ENCODE measurements at places on chromosomes 13 and 19.
A peak's percentile ranks its signal among the peaks of the same experiment; 100 is the strongest.

DNA sequence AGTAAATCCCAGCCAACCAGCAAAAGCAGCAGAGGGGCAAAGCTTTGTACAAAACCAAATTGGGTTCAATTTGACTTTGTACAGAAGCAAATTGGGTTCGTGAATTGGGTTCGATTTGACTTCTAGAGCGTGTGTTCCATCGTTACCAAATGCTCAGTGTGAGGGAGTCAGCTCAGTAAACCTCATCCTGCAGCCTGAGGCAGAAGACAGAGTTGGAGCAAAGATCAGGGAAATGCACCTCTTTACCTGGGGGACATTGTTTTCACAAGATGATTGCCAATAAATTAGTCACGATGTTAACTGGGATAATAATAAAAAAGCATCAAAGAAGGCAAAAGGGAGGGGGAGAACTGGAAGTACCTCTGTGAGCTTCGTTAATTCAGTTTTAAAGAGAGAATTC is 1.5 kb downstream of the RAB20 start:
- no peak for DNase-seq

GRCh38 chr13:98576200-98576945 is 534 bp downstream of the STK24 start:
- peak; percentile 7 for DNase-seq

- DNase-seq = no peak
Observed at GRCh38 chr19:33868788-33869412, 72.2 kb downstream of the KCTD15 start.

- DNase-seq = no peak
Observed at GRCh38 chr19:48987323-48987722, 5.8 kb downstream of the GYS1 start.

DNA sequence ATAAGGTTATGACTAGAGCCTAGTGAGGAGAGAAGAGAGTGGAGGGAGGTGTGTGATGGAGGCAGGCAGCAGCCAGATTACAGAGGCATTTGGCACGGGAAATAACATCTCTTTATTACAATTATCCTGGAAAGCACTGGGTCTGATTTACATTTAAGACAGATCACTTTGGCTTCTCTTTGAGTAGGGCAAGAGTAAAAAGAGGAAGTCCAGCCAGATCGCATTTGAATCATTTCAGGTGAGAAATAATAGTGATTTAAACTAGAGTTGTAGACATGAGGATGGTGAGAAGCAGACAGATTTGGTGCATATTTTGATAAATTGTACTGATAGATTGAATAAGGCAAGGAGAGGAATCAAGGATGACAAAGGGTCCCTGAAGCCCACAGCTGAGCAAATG is 9.6 kb upstream of the SACS start:
- no peak for DNase-seq

DNA sequence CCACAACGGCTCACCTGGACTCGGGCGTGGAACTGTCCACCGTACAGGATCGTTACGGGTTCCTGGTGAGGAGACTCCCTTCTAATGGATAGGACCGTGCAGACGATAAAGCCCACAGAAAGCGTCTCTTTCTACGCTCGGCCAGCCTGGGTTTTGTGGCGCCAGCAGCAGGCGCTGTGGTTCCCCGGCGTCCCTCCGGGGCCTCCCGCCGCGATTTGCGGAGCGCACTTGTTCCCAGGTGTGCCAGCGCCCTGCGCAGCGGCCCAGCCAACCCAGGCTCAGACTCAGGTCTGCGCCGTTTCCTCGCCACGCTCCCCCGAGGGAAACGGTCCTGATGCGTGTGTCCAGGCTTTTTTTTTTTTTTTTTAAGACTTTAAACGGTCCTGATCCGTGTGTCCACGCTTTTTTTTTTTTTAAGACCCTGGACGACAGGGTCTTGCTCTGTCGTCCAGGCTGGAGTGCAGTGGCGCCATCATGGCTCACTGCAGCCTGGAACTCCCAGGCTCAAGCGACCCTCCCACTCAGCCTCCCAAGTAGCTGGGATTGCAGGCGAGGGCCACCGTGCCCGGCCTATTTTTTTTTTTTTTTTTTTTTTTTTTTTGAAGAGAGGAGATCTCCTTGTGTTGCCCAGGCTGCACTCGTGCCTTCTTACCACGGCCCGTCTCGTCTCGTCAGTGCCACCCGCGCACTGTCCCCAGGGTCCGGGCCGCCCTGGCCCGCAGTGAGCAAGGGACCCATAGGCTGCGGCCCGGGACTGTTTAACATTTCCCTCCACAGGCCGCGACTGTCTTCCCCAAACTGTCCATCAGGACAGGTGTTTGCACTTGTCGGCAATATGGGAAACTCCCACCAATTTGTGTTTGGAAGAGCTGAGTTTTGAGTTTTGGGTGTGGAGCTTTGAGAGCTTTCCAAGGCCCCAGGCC is 23.8 kb downstream of the GJA3 start:
- no peak for DNase-seq

GRCh38 chr13:106612688-106613087 is 44.8 kb upstream of the ARGLU1 start:
- DNase-seq = no peak

DNA sequence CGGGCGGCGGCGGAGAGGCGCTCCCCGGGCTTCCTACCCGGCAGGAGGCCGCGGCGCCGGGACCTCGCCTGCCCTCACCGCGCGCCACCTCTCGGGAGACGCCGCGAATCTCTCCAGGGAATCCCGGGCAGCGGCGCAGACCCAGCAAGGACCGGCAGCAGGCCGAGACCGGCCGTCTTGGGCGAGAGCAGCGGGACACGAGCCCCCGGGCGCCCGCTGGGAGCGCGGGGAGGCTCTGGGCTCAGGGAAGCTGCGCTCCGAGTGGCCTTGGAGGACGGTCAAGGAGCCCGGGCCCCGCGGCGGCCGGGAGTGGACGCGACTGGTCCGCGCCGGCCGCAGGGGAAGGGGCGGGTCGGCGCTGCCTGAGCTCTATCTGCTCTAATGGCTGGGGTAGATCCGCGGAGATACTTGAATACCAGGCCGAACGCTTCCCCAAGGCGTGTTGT is 14.7 kb downstream of the CDX2 start:
- DNase-seq = no peak

GRCh38 chr13:68046903-68047302 is 816.8 kb upstream of the PCDH9 start:
- no peak for DNase-seq

DNA sequence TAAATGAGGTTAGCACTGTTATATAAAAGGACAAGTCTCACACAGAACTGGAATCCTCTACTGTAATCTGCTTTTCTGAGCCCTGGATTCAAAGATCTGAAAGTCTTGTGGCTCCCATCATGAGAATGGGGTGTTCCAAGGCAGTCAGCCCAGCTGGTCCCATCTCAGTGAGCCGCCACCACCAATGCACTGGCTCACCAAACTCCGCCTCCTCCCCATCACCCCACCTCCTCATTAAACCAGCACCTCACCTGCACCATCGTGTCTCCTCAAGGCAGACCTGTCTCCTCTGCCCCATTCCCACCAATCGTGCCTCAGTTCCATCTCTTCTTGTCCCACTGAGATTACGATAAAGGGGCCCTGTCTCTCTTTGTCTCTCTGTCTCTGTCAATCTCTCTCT is 166.7 kb downstream of the USP12 start:
- DNase-seq = no peak

- no peak for DNase-seq
Observed at GRCh38 chr13:43134868-43135267, 111.5 kb downstream of the DNAJC15 start.

Measured in stimulated activated CD4-positive, alpha-beta T cell treated with anti-CD3 and anti-CD28 coated beads, Interleukin-15, amount 100 ng/mL, for 1 hour (primary cell).